ENCODE measurements at places on chromosomes 2 and 18.
A peak's percentile ranks its signal among the peaks of the same experiment; 100 is the strongest.

DNA sequence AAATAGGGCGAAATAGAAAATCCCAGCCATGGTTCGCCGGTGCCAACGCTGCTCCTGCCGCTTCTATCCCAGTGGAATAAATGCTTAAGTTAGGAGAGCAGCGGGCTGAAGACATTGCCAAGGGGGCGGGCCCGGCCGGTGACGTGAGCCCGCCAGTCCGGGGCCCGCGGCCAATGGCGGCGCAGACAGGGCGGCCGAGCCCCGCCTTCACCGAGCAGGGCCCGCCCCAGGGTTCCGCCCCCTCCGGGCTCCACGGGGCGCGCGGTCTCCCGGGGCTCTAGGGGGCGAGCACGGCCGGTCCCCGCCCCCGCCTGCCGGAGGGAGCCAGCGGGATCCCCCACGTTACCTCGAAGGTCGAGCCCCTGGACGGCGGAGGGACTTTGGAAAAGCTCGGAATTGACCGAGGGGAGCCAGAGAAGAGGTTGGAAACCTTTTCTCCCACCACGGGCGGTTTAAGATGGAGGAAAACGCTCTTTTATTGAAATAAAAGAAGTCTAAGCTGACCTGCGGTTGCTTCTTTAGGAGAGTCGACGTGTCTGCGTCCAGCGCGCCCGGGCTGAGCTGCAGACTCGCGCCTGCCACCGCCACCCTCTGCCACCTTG, at the start of gene EPHA4:
TSS of gene EPHA4 (minus strand) at position 86 of the 602 bp plus-strand sequence. CDS start at position 30, 56 bp downstream.
- peak; percentile 81 for DNase-seq

- DNase-seq, result no peak
These were observed 182.8 kb downstream of the RBM43 start for GRCh38 chr2:151078889-151079288.

- DNase-seq, result no peak
These were observed 73.1 kb downstream of the MAPRE2 start for GRCh38 chr18:35114305-35114704.

DNA sequence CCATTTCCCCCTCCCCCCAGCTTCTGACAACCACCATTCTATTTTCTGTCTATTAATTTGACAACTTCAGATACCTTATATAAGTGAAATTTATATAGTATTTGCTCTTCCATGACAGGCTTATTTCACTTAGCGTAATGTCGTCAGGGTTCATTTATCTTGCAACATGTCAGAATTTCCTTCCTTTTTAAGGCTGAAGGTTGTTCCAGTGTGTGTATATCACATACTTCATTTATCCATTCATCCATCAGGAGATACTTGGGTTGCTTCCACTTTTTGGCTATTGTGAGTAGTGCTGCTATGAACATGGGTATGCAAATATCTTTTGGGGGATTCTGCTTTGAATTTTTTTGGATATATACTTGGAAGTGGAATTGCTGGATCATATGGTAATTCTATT, 7.4 kb downstream of the BCL2L11 start:
- no peak for DNase-seq

DNA sequence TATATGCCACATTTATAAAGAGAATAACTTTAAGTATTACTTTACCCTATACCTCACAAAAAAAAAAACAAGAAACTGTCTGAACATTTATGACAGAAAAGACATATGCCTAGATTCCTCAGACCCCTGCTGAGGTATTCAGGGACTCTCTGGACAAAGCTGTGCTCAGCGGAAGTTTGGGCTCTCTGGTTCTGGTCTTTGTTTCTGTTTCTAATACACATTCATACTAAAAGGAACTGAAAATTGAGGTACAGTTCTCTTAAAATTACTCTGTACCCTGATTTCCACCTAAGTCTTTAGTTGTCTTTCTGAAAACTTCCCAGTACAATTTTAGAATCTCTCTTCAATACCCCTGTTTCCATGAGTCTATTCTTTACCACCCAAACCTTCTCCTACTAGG, 160.3 kb downstream of the IKZF2 start:
- no peak for DNase-seq

DNA sequence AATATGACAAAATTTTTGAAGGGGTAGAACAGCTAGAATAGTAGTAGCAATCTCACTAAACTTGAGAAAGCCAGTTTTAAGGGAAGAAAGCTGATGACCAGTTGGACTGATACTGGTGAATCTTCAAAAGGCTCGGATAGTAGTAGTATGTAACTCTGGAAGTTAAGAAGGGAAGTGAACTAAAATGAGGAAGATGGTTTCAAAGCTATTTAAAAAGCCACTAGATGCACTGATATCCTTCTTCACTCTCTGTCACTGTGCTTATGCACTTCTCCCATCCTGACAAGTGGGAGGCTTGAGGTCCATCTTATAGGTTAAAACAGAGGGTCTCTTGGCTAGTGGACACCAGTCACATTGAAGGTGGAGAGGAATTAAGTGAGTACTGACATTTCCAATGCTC, 141.1 kb downstream of the NCOA1 start:
- no peak for DNase-seq

GRCh38 chr2:76861708-76862107, 660.5 kb downstream of the LRRTM4 start:
- no peak for DNase-seq

DNA sequence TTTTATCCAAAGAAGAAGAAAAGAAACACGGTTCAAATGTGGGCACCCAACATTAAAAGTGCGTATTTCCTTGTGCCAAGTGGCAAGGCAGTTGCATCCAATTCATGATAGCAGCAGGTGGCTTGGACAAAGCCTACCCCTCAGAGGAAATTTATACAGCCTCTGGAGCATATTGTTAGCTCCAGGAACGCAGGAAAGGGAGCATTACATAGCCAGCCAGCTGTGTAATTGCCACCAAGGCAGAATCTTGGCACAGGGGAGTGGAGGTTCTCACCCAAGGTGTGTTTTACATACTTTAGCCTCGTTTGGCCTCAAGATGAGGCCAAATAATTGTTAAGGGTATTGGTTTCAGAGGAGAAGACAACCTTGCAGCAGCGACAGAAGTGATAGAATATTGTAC, 526.9 kb downstream of the TMEM182 start:
- DNase-seq, result no peak

DNA sequence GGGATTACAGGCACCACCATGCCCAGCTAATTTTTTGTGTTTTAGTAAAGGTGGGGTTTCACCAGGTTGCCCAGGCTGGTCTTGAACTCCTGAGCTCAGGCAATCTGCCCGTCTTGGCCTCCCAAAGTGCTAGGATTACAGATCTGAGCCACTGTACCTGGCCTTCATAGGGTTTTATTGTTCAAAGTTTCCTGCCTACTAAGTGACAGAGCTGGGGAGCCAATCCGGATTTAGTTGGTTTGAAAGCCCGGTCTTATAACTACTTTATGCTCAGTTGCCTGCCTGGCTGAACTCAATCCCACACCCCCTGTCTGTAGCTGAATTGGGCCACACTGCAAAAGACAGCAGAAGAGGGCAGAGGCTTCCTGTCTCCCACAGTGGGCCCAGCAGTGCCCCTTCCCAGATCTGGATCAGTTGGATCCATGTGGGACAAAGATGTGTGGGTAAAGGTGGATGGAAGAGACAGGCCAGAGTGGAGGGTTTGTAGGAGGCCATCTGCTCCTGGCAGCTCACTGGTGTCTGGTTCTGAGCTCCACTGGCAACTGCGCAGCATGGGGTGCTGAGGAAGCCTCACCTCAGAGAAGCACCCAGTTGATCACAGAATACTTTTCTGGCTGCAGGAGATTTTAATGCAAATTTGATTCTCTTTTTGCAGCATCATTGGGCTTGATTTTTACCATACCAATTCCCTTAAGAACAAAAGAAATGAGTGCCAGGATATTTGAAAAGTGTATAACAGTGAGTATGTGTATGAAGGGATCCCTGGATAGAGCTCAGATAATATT, 144.9 kb downstream of the DDX1 start:
- no peak for DNase-seq
